ENCODE measurements at places on chromosomes 13 and 19.

GRCh38 chr13:66974174-66974573, 256.0 kb downstream of the PCDH9 start:
- no peak for DNase-seq

- DNase-seq = no peak
These were observed 86.7 kb downstream of the ZAR1L start for GRCh38 chr13:32228330-32229041.

GRCh38 chr13:75635828-75636435, at the start of gene LMO7:
TSS of gene LMO7 (plus strand) at chr13:75636330. CDS start at chr13:75636658, 328 bp downstream.
- peak; percentile 20 for DNase-seq

DNA sequence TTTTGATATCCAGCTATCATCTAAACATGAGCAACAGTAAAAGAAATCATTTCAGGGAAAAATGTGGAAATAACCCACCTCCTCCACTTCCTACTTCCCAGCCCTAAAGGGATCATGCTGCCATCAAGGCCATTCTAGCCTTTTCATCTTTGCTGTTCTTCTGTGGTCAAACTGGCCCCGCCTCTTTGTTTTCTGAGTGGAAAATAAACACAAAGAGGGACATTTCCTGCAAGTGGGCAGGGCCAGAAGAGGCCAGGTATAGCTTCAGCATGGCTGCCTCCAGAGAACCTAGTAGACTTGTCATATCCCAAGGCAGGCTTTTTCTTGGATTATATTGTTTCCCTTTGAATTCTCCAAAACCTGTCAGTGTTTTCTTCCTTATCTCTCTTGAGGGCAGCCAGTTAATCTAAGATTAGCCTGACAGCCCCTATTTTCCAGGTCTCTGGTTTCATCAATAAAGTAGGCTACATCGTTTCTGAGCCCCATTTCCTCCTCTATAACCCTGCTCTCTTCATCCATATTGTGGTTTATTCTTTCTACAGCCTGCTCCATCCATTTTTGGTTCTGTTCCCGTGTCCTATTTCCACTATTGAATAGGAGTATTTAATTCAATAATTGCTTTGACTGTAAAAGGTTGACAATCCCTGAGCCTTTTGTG, 117.6 kb downstream of the GPC6 start:
- no peak for DNase-seq

DNA sequence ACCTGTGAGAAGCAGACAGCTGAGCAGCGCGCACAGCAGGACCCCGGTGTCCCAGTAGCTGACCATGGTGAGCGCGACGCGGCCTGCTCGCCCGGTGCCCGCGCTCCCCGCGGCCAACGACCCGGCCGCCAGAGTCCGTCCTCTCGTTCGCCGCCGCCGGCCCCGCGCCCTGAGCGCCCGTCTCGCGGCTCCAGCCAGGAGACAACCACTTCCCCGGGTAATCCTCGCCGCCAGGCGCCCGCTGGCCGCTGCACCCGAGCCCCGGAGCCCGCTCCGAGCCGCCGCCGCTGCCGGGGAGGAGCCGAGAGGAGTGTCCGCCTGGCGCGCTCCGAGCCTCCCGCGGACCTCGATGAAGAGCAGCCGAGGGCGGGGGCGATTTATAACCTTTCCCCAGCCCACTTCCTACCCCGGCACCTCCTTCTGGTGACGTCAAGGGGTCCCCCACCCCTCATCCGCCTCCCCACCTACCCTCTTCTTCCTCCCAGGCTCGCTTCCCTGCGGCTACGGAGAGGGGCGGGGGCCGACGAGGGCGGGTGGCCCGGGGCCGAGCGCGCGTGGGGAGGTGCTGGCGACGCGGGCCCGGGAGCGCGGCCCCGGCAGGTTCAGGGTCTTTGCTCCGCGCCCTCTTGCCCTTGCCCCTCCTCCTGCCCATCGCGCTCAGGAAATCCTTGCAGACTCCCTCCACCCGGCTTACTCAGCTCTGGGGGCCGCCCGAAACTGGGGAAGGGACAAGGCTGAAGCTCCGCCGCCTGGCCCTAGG, at the start of gene FLT1:
Gene FLT1 (minus strand): TSS at position 351 of the 760 bp plus-strand sequence. CDS start 285 bp downstream, at position 66.
- DNase-seq = no peak

GRCh38 chr19:1045247-1045603, 5.3 kb downstream of the ABCA7 start:
- DNase-seq = no peak

- no peak for DNase-seq
These were observed 524.5 kb downstream of the GPC6 start for GRCh38 chr13:93751117-93751516.

DNA sequence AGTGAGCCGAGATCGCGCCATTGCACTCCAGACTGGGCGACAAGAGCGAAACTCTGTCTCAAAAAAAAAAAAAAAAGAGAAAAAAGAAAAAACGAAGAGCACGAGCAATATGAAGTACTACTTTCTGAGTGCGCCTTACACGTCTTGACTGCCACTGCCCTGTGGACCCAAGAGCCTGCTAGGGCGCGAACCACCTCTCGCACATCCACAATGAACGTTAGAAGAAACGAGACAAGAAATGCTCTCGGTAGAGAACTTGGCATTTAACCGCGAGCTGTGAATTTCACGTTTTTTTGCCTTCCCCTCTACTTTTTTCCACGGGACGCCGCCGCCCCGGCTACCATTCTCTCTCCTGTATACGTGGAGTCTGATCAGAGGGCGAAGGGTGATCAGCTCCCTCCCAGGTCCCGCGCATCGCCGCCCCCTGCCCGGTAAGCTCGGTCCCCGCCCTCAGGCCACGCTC, 454 bp downstream of the TIMM44 start:
- no peak for DNase-seq

- DNase-seq = no peak
These were observed 22.2 kb downstream of the RASA3 start for GRCh38 chr13:114110091-114110829.

DNA sequence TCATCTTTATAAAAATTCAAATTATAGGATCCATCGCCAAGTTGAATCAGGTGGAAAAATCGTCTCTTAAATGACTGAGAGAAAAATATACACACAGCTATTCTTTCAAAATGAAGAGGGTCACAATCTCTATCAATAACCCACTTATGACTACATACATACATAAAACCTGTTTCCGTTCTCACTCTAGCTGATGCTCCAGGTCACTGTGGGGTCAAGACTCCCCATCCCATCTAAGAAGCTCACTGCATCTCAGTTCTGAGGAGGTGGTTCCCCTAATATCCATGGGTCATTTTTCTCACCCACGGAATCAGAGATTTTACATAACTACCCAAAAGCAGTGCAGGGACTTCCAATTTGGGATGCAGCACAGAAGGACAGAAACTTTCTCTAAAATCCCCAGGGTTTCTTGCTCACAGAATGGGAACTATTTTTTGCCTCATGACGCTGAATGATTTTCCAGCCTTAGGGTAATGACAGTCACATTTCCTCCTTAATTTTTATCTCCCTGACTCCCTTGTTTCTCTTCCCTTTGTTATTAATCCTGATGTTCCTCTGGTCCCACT, 56.8 kb downstream of the DOCK9 start:
- DNase-seq = no peak

GRCh38 chr19:38229585-38230073, 5.6 kb upstream of the DPF1 start:
- DNase-seq = no peak

DNA sequence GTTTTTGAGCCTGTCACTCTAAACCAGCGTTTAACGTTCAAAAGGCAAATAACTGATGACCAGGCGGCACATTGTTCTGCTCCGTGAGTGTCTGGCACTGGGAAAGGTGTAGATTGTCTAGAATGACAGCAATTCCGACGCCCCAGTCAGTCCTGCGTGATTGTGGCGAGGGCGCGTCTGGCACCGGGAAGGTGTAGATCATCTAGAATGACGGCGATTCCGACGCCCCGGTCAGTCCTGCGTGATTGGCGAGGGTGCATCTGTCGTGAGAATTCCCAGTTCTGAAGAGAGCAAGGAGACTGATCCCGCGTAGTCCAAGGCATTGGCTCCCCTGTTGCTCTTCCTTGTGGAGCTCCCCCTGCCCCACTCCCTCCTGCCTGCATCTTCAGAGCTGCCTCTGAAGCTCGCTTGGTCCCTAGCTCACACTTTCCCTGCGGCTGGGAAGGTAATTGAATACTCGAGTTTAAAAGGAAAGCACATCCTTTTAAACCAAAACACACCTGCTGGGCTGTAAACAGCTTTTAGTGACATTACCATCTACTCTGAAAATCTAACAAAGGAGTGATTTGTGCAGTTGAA, 26.1 kb upstream of the NDUFS7 start:
- no peak for DNase-seq

GRCh38 chr13:112079696-112080095, 12.7 kb downstream of the SOX1 start:
- no peak for DNase-seq

DNA sequence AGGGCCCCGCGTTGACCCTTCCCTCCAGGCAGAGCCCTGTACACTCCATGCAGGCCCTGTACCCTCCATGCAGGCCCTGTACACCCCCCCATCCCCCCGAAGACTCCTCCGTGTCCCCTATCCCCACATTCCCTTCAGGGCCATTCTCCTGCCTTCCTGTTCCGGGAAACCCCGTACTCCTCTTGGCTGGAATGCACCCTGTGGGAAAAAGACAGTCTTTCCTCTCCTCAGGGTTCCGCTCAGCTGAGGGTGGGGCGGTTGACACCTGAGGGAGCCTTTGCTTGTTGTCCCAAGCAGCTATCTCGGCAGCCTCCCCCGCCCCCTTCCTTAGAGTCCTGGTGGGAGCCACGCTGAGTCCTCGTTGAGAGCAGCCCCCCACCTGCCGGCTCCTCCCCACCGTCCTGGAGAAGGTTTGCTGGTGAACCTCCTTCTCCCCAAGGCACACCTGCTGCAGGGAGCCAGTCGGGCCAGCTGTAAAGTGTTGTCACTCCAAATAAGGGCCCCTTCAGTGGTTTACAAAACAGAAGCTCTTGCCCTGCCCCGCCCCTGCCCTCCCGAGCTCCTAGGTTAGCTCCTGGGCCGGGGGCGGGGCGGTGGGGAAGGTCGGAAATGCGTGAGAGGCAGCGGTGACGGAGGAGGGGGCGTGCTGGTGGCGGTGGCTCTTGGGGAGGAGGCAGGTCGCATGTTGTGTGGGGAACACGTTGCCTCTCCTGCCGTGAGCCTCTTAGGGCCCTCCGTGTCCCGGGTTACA, 1.5 kb downstream of the GNA11 start:
- DNase-seq = no peak
